ENCODE measurements at places on chromosomes 11 and 22. TPM values are rescaled to one million over a fixed set of nuclear protein-coding genes. Genes with fewer than 3 reads are reported as not detected.

- DNase-seq = peak; percentile 55
- no peak overlapping the region for H3K27ac ChIP-seq
Measured at GRCh38 chr11:67071420-67072284, 15.0 kb downstream of the RHOD start.

DNA sequence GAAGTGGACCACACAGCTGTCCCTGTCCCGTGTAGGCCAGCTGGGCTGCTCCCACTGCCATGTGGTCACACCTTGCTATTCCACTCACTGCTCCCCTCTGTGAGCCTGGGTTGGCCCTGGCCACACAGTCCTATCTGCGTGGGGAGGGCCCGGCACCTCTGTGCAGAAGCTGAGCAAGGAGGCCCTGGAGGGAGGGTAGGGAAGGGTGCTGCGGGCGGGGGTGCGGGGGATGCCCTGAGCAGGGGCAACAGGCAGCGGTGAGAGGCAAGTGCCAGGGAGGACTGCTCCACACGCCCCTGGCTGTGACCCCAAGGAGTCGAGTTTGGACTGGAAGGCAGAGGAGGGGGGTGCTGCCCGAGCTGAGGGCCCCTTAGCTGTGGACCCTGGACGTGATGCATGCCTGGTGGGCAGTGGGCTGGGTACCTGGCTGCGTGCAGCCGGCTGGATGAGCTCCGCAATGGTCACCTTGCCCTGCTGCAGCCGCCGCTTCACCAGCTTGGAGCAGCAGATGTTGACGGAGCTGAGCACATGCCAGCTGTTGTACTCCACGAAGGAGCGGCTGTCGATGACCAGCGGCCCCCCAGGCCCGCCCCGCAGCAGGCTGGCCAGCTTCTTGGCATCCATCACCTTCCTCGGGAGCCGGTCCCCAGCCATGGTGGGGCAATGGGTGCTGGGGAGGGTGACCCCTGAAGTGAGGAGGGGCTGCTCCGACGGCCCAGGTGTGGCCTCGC lies 6.7 kb downstream of the DUSP8 start:
- no peaks in the 10 kb centered on the region for H3K27me3 ChIP-seq
- no peak for DNase-seq
- peaks cover 12% of the 10 kb centered on the region for H3K4me1 ChIP-seq
- H3K36me3 ChIP-seq = peaks cover 2% of the 10 kb centered on the region
- peak overlapping the region; percentile 55 for H3K4me3 ChIP-seq

- no peaks in the 10 kb centered on the region for H3K27me3 ChIP-seq
- H3K4me1 ChIP-seq = no peaks in the 10 kb centered on the region
- H3K36me3 ChIP-seq = no peaks in the 10 kb centered on the region
- H3K4me3 ChIP-seq = no peak overlapping the region
Measured at GRCh38 chr22:40746428-40747220, 67.3 kb downstream of the MCHR1 start.

DNA sequence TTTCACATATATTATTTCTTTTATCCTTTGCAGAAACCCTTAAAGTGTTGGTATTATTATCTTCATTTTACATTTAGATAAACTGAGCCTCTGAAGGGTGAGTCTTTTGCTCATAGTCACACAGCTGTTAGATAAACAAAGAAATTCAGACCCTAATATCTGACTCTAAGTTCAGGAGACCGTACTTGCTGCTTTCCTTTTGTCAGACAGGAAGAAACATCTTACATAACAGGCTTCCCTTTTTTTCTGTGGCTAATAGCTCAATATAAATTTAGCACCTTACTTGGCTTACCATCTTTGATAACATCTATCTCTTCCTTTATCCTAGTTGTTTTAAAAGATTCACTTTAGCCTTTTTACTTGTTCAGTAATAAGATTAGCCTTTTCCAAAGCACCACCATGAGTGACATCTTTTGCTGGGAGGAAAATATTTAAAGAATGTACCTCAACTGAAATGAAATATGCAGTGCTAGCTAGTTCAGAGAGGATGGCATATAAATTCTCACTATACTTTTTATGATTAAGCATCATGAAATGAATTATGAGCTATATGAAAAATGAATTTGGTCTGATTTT lies 128.6 kb downstream of the WNT11 start:
- no peaks in the 10 kb centered on the region for H3K36me3 ChIP-seq
- H3K4me1 ChIP-seq = peaks cover 12% of the 10 kb centered on the region
- DNase-seq = no peak

GRCh38 chr11:64028398-64029115 lies 7.2 kb upstream of the FLRT1 start:
- peaks cover 10% of the 10 kb centered on the region for H3K4me1 ChIP-seq
- H3K4me3 ChIP-seq = no peak overlapping the region
- H3K27ac ChIP-seq = no peak overlapping the region
- DNase-seq = no peak
- peaks cover 3% of the 10 kb centered on the region for H3K36me3 ChIP-seq
- peaks cover 34% of the 10 kb centered on the region for H3K27me3 ChIP-seq

DNA sequence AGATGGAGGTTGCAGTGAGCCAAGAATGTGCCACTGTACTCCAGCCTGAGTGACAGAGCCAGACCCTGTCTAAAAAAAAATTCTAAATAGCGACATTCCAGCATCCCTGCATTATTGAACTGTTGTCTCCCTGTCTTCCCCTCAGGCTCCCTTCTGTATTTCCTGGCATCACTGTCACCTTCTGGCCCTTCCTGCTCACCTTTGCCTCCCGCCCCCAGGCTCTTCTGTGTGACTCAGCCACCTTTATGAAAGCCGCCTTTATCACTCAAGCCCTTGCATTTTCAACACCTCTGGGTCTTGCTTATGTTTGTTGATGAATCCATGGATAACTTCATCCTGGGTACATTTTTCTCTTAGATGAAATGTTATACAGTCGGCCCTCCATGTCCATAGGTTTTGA lies 21.1 kb downstream of the UBASH3B start:
- H3K36me3 ChIP-seq = peaks cover 2% of the 10 kb centered on the region
- H3K27me3 ChIP-seq = no peaks in the 10 kb centered on the region
- peak overlapping the region; percentile 12 for H3K4me3 ChIP-seq
- H3K27ac ChIP-seq = peak overlapping the region; percentile 96
- H3K4me1 ChIP-seq = peaks cover 21% of the 10 kb centered on the region
- DNase-seq = no peak

- no peak overlapping the region for H3K27ac ChIP-seq
- no peak for DNase-seq
- H3K4me1 ChIP-seq = peaks cover 5% of the 10 kb centered on the region
- no peaks in the 10 kb centered on the region for H3K27me3 ChIP-seq
Measured at GRCh38 chr11:46759196-46759595, 40.2 kb downstream of the F2 start.

DNA sequence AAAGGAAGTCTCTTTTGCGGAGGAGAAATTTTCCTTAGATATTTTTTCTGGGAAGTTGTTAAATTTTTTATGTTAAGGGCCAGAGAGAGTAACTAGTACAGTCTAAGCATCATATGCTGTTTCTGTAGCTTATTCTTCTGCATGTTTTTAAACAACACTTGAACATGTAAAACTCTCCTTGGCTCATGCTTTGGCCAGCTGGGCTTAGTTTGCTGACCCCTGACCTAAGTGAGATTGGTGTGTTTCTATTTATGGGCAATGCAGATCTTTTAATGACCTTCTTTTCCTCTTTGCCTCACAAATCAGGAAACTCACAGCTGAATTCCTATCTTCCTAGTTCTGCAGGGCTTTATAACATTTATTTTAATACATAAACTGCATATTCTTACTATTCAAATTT lies 942.5 kb downstream of the OPCML start:
- no peak for DNase-seq
- H3K4me3 ChIP-seq = no peak overlapping the region
- H3K36me3 ChIP-seq = no peaks in the 10 kb centered on the region
- peaks cover 6% of the 10 kb centered on the region for H3K27me3 ChIP-seq
- no peaks in the 10 kb centered on the region for H3K4me1 ChIP-seq

Gene VPREB1
- not detected for total RNA-seq

Gene TMEM191B
- not detected for total RNA-seq

All from T-helper 17 cell (primary cell).